ENCODE measurements at places on chromosomes 3 and 15.

- no peak for DNase-seq
Measured at GRCh38 chr15:99708563-99708962, 24.7 kb downstream of the LYSMD4 start.

DNA sequence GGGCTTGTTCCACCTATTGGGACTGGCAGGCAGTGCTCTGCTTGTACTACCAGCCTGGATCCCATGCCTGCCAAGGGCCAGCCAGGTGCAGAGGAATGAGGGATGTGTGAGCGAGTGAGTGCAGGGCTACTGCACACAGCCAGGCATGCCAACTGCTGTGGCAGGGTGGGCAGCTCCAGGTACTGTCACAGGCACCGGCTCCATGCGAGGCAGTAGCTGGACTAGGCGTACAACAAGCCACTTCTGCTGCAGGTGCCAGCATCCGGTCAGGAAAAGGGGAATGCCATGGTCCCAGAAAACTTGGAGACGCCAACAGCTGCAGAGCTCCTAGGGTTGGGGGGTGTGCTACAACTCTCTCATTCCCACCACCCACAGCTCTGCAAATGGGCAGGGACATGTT lies 1356.7 kb downstream of the SI start:
- DNase-seq: no peak

GRCh38 chr3:128502712-128503111 lies 9.7 kb upstream of the GATA2 start:
- DNase-seq: no peak

DNA sequence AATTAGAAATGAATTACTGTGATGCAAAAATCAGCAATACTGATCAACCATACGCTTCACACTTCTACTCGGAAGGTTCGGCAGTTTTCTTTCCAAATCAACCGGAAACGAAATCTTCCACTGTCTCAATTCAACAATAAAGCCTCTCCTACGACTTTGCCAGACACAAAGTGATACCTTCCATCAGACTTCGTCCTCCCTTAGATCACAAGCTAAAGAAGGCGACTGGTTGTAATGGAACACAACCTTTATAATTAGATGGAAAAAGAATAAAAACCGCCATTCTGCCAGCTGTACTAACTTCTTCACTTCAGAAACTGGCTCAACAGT lies 618 bp downstream of the PARL start:
- DNase-seq: no peak

GRCh38 chr3:66021731-66022131 lies 17.0 kb downstream of the MAGI1 start:
- no peak for DNase-seq

DNA sequence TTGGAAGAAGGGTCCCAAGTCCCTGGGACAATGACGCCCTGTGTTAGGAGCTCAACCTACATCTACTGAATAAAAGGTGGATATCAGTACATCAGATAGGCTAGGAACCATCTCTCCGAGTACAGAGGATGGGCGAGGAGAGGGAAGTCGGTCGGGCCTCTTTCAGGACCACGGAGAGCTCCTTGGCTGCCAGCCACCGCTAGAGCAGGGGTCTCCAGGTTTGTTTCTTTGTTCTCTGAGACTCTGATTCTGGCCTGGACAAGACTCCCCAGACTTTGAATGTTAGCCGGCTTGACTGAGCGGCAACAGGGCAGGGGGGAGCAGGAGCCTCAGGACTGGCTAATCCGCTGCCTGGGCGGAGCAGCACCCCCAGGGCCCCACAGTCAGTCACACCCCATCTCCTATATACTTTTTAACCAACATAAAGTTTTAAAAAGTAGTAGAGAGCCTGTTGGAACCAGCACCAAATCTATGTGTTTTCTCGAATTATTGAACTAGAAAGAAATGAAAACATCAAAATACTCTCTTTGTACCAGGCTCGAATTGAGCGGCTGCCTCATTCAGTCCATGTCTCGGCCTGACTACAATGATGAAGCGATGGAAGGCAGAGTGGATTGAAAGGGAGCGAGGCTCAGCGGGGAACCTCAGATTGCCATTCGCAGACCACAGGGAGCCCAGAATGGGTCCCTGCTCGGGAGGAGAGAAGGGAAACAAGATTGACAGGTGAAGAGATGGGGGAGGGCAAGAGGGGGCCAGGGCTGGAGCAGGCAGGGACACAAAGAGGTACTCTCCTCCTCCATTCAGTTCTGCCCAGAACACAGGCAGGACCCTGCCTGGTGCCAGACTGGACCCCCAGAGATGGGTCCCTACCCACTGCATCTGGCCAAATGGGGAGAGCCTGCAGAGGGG lies 131.6 kb downstream of the TPRA1 start:
- no peak for DNase-seq

DNA sequence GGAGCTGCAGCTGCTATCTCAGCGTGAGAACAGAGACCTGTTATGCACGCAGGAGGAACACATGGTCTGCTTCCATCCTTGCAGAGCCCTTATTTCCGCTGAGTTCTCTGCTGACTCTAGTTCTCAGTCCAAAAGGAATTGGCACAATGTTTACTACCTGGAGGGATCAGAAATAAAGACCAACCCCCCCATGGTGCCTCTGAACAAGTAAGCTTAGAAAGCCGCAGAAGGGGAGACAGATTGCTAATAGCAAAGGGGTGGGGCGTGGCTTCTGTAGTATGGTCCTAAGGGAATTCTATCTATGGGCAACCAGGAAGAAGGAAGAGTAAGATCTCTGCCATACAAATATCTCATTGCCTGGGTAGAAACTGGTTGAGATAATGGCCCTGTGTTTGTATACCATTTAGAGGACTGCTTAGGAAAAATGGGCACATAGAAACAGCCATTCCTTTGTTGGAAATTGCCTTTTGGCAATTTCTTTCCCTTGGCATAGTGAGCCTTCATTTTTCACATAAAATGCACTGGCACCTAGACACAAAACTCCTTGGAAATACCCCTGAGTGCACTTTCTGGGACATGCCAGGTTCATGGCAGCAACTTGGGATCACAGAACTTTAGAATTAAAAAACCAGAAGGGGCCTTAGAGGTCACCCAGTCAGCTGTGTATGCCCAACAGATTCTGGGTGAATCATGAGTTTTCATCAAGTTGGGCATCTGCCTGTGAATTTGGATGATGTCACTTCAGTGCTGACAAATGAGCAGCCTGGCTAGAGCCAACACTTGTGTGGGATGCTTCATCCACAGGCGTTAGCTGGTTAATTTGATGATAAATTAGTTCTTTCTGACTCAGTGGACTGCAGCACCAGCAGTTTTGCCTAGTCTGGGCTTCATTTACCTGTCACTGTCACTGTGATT lies 57.4 kb upstream of the STXBP5L start:
- no peak for DNase-seq

DNA sequence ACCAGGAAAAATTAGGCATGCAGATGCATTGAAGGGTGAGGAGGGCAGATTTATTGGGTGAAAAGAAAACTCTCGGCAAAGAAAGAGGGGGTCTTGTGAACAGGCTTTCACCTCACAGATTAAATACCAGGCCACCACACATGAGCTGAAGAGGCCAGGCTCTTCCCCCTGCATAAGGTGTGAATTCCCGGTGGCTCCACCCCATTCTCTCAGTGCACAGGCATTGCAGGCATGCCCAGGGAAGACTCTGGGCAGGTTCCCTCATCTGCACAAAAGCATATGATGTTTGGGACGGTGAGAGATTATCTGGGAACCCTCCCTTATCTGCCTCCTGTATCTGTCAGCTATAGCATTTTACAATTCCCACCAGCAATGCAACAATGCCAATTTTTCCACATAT lies 7.2 kb upstream of the SLC35G2 start:
- no peak for DNase-seq

DNA sequence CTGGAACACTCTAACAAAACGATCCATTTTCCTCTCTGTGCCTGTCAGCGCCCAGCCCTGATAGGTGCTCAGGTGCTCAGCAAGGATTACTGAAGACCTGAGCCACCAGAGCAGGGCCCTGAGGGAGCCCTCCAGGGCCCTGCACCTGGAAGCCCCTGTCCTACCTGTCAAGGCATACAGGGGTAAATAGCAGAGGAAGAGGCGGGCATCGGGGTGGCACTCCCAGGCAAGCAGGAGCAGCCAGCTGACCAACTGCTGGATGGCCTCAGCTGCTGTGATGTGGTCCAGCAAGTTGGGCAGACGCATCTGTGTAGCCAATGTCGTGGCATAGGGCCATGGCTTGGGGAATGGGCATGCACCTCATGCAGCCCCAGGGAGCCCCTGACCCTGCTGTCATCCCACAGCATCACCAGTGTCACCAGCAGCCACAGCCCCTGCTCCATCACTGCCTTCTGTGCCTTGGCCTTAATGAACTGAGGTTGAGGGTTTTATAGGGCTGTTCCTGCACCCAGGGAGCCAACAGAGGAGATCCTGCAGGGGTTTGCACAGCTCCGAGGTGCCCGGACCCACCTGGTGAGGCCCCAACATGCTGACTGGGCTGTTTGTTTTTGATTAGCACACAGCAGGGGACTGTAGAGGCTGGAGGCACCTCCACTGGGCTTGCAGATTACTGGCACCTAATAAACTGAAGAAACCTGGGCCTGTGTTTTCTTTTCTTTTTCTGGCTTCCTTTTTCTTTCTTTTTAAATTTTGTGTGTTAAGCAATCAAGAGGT lies 7.9 kb upstream of the WDR6 start:
- DNase-seq: no peak

DNA sequence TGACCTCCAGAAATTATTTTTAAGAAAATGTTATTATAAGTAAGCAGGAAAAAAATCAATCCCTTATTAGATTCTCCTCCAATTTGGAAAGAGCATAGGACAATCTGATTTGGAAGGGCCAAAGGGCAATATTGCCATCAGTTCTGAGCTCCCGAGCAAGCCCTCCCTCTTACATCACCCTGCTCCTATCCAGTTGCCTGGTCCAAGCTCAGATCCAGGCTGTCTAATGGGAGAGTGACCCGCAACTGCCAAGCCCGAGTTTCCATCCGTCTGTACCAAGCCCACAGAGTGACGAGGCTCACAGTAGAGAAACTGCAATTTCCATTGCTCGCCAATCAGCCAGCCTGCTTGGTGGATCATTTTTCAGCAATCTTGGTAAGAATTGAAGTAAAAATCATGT lies 187.7 kb downstream of the MEX3B start:
- no peak for DNase-seq

DNA sequence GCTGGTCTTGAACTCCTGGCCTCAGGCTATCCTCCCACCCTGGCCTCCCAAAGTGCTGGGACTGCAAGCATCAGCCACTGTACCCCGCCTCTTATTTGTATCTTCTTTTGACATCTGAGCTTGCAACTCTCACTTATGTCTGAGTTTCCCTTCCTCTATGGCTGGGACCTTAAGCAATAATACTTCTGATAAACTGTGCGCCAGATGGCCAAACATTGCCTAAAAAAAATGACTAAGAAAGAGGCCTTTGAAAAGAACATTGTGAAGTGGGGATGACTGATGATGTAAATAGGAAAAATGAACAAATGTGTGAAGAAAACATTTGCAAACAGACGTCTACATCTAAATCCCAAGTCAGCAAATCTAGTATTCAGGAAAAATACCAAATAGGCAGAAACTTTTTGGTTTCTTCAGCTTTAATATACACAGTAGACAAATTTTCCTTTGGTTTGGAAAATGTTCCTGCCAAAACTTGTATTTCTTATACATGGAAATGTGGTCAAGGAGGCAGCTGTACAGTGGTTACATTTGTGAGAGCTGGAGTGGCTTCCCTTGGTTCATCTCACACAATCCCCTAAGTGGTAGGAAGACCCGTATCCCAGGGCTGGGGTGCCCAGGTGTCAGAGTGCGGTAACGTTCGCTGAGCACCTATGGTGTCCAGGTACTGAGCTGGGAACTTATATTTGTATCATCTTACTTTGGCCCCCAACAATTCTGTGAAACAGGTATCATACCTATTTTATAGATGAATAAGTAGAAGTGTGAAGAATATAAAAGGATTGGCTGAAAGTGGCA lies 11.6 kb upstream of the TFRC start:
- DNase-seq: no peak

DNA sequence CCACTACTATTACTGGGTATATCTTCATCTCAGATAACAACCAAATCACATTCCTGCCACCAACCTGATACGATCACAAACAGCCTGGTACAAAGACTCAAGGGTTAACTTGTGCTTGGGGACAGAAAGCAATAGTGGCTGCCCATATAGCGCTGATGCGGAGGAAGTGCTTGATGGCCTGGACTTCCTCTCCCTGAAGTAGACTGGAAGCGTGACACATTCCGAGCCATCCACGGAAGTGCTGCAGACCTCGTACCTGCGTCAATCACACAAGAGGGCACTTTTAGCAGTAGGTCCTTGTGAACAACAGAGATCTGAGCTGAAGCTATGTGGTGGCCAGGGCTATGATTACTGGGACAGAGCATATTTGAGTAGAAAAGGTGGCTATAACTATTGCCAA lies 17.3 kb upstream of the C3orf62 start:
- DNase-seq: no peak

DNA sequence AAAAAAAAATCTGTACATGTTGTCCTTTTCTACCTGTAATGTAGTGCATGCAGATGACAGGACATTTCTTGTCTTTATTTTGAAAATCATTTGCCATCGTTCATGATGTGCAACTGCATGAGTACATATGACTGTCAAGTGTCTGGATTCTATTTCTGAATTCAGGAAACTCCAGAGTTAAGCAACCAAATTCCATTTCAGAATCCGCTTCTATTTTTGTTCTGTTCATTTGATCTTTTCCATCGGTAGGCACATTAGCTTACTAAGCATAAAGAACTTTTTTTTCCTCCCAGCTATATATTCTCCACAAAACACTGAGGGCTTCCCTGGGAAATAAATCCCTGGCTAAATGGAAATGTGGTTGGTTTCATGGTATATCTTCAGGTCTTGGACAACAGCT lies 365.6 kb downstream of the PTPRG start:
- DNase-seq: no peak

- no peak for DNase-seq
Measured at GRCh38 chr15:89423981-89424380, 72.4 kb downstream of the RHCG start.

DNA sequence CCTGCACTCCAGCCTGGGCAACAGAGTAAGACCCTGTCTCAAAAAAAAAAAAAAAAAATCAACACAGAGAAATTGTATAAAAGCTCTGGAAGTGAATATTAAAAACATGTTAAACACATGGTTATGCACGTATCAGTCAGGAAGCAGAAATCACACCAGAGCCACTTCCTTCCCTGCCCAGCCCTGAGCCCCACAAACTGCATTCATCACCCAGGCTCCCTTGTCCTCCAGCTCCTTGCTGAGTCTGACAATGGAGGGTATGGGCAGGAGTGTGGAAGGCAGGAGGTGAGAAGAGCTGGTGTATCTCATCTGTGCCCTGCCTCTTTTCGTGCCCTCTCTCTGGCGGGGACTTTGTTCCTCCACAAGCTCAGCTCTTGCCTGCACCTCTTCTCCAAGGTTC lies 12.1 kb upstream of the LOXL1 start:
- DNase-seq: no peak

- peak; percentile 4 for DNase-seq
Measured at GRCh38 chr15:89098281-89098680, 10.0 kb downstream of the ABHD2 start.

DNA sequence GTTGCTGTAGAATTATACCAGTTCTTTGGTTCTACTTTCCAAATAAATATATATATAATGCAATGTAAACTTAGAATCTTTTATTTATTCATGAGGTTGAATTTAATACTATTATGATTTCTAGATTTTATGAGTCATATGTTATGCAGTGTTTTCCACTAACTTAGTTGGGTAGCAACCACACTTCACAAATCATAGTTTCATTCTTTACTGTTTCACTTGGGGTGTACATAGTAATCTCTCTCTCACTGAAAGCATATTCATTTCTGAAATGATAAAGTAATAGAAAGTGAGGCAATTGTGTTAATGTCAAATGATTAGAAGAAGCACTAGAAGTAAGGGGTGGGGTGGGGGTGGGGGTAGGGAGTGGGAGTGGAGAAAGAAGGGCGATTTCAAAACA lies 52.6 kb downstream of the IQCH start:
- no peak for DNase-seq
